Kidney tubule cell (primary cell): ENCODE measurements at places on chromosomes 12 and 14.

GRCh38 chr12:117583092-117583491 is 221.7 kb upstream of the NOS1 start:
- no peak for DNase-seq

DNA sequence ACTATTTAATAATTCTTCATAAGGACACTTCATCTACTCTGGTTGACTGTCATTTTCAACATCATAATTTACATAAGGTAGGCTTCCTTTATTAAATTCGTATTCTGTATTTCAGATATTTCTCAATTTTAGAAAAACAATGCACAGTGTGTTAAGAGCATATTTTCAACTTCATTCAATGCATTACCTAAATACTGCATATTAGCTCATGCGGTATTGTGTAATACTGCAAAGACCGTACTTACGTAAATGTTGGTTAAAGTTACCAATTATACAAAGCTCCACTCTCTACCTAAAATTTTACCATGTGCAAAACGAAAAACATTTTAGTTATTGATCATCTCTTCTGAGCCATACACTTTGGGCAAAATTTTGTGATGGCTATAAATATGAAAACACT is 62.8 kb downstream of the EXOC5 start:
- no peak for DNase-seq

GRCh38 chr12:57452937-57453509 is 2.1 kb upstream of the INHBE start:
- peak; percentile 73 for DNase-seq

- no peak for DNase-seq
Observed at GRCh38 chr14:101194373-101195308, 291.1 kb upstream of the RTL1 start.

DNA sequence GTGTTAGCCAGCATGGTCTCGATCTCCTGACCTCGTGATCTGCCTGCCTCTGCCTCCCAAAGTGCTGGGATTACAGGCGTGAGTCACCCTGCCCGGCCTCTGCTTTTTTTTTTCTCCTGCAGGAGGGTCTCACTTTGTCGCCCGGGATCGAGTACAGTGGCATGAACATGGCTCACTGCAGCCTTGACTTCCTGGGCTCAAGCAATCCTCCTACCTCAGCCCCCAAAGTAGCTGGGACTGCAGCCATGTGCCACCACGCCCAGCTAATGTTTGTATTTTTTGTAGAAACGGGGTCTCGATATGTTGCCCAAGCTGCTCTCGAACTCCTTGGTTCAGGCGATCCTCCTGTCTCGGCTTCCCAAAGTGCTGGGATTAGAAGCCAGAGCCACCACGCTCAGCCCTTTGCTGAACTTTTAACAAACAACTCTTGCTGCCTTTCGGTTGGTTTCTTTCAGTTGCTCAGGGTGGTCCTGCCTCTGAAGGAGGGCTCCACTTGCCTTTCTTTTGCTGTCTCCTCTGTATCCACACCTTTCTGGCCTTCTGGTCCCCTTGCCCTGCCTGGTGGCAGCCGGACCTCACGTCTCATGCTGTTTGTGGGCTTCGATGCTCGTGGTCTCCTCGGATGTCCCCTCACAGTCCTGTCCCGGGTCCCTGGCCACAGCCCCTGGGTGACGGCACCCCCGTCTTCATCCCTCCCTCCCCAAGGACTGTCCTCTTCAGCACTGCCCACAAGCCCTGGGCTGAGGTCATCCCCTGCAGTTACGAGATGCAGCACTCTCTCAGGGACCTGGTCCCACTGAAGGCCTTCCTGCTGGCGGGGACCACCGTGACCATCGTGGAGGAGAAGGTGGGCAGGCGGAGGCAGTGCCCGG is 3.8 kb upstream of the B3GNT4 start:
- no peak for DNase-seq

- DNase-seq, result no peak
Observed at GRCh38 chr12:74334780-74335179, 202.9 kb upstream of the ATXN7L3B start.

GRCh38 chr12:11947213-11947612 is 123.5 kb upstream of the BCL2L14 start:
- DNase-seq, result no peak

- no peak for DNase-seq
Observed at GRCh38 chr12:6964605-6965025, 5.8 kb downstream of the PHB2 start.

DNA sequence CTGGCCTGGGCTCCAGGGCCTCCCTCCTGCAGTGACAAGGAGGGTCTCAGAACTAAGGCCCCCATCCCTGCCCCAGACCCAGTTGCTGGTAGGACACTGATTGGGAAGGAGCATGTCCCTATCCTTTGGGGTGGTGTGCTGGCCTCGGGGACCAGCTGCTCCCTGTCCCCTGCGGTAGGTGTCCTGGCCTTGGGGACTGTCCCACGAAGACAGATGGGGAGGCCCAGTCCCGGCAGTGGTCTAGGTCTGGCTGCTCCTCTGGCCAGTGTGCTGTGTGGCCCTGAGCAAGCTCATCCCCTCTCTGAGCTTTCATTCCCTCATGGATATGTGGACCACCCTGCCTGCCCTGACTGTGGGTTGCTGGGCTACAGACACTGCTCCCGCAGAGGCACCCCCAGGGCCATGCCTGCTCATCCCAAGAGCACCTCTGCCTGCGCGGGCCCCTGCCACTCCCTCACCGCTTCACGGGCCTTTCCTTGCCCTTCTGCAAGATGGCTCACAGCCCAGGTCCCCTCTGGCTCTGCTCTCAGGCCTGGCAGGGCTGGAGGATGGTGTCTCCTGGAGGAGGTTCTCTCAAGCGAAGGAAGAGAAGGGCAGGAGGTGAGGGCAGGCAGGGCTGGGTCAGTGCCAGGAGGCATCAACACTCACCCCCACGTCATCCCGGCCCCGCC is 12.5 kb downstream of the AHNAK2 start:
- no peak for DNase-seq

DNA sequence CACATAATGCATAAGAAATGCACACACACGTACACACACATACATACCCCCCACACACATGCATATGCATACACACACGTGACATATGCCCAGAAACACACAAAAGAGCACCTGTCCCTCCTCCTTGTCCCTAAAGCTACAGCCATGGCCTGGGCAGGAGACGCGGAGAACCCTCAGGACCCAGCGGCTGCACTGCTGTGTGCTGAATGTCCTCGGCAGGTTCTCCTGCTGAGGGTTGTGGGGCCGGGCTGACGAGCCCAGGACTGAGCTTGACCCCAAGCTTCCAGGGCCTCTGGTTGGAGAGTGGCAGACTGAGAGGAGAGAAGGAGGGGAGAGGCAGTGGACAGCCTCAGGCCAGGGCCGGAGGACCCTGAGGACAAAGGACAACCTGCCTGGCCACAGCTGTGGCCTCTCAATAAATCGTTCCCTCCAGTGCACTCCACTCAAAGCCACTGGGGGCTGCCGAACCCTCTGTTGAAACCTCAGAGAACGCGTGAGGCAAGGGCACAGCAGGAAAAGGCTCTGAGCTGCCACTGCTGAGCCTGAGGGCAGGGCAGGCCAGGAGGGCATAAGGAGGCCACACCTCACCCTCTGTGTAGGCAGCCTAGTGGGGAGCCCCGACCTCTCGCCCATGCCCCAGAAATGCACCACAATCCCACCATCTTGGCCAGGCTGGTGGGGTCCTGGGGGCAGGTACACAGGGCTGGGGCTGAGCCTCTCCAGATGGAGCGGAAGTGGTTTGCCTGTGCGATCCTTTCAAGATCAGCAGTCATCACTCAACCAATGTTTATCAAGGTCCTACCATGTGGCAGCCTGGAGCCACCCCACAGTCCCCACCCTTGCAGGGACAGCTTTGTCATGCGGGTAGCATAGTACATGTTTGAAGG is 3.1 kb downstream of the CACNA2D4 start:
- DNase-seq, result no peak

DNA sequence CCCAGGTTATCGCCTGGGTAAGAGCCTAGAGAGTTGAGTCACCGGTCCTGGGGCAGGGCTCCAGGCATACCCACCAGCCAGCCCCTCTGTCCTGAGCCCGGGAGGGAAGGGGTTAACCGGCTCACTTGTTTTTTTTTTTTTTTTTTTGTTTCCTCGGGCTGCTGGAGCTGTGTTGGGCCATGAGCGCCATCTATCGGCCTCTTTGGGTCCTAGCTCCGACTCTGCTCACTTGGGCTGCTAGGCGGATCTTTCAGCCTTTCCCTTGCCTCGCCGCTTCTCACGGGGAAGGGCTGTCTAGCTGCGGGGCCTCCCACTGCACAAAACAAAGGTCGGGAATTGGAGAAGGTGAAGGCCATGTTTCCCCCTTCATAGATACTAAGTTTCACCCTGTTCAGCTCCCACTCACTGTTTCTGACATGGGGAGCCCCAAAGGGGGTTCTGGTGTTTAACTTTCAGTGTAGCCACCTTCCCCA is 2.8 kb upstream of the SMUG1 start:
- DNase-seq, result peak; percentile 85

GRCh38 chr14:42944284-42944683 is 1337.6 kb downstream of the LRFN5 start:
- DNase-seq, result no peak

DNA sequence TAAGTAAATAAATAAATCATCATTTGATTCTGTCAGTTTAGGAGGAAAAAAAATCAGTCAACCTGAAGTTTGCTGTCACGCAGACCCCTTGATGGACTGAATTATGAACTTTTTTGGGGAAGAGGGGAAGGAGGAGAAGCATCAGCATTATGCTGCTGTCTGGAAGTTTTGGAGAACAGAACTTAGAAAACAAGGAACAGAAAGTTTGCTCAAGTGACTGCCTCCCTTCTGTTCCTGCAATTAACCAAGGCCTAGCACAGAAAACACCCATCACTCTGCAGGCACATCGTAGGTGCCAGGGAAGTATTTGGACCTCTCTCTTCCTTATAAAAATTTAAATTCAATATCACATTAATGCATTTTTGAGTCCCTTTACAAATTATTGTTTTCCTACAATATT is 283.8 kb downstream of the VRK1 start:
- no peak for DNase-seq

- DNase-seq, result peak; percentile 30
Observed at GRCh38 chr12:106682594-106683234, 91.8 kb upstream of the RIC8B start.

GRCh38 chr12:50803230-50803875 is 39.4 kb upstream of the TMPRSS12 start:
- no peak for DNase-seq

GRCh38 chr12:120892265-120892664 is 11.9 kb downstream of the SPPL3 start:
- no peak for DNase-seq

DNA sequence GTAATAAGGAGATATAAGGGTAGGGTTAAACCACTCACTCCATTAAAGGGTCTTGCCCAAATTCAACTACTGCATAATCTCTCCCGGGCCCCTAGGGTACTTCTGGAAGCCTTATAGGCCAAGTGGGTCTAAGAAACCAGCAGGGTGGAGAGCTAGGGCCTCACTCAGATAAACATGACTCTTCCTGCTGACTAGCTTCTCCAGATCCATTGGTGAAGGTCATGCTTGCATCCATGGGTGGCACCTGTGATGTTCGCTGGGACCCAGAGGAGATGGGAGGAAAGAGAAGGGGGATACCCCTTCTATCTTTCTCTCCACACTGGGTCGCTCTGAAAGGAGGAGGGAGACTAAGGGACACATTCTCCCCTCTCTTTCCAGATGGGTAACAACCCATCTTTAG is 36.1 kb upstream of the HIGD1C start:
- DNase-seq, result no peak

DNA sequence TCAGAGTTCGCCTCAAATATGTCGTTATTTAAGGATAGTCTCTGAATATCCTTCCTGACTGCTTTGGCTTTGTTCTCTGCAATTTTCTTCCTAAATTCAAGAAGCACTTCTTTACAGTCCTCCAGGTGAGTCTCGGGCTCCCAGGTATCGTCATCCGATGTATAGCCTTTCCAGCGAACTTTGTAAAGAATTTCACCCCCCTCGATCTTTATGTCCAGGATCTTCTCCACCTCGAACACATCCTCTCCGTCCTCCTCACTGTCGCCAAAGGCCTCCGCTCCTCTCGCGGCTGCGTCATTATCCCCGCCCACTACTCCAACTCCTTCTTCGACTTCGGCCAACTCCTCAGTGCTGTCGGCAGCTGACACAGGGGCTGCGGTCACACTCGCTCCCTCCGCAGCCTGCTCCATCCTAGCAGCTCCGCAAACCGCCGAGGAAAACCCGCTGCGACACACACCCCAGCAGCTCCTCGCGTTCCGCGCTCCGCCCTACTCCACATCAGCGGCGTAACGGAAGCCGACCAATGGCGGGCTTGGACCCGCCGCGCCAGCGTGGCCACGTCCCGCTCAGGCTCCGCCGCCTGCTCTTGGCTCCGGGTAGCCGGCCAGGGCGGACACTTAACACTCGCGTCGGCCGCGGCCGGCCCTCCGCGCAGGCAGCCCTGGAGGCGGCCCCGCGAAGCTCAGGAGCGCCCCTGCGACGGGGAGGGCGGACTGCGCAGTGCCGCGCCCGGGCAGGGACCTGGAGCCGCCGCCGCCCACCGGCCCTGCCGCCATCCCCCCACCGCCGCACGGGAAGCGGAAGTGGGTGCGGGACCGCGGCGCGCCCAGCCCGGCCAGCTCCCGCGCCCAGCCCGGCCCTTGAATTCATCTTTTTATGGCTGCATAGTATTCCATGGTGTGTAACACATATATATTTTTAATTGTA is 4.1 kb downstream of the CD163L1 start:
- peak; percentile 38 for DNase-seq

DNA sequence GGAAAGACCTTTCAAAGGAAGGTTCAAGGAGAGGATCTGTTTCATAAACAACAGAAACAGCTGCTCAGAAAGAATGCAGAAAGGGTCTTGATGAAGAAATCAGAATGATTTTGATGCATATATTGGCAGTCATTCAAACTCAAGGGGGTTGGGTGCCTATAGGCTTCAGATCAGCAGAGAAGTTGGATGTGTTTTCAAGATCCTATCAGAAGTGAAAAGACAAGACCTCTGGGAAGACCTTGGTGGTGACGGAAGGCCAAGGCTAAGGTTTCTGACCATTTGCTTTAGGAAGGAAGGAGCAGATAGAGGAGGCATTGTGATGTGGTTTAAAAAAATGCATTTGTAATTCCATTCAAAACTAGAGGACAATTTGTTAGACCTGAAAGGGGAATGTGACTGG is 15.2 kb upstream of the PTPRB start:
- no peak for DNase-seq

DNA sequence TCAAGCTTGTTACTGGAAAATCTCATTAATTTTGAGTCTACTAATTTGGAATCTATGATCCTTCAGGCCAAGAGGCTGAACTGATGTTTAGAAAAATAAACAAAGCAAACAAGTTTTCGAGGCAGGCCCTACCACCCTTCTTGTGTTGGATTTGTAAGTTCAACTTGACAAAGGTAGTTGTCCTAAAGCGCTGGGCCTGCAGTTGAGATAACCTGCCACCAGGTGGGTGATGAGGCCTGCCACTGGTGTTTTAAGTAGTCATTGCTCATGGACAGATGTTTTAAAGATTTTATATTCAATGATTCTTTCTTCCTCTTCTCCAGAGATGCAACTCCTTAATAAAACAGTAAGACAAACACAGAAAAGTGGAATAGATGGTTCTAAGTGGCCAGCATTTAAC is 19.4 kb downstream of the ACVRL1 start:
- DNase-seq, result peak; percentile 59

GRCh38 chr14:96126339-96126782 is 78.3 kb upstream of the BDKRB2 start:
- no peak for DNase-seq

- no peak for DNase-seq
Observed at GRCh38 chr14:96176811-96177211, 27.8 kb upstream of the BDKRB2 start.

GRCh38 chr14:67734675-67735074 is 33.0 kb downstream of the RDH12 start:
- DNase-seq, result no peak
